8988T (cell line): ENCODE measurements at places on chromosomes 3 and 15.

- DNase-seq, result no peak
Measured at GRCh38 chr15:70159001-70159712, 61.4 kb upstream of the TLE3 start.

GRCh38 chr3:95506174-95506573 lies 1308.2 kb upstream of the EPHA6 start:
- DNase-seq, result no peak

- DNase-seq, result no peak
Measured at GRCh38 chr3:171851660-171852058, 8.5 kb downstream of the TMEM212 start.

DNA sequence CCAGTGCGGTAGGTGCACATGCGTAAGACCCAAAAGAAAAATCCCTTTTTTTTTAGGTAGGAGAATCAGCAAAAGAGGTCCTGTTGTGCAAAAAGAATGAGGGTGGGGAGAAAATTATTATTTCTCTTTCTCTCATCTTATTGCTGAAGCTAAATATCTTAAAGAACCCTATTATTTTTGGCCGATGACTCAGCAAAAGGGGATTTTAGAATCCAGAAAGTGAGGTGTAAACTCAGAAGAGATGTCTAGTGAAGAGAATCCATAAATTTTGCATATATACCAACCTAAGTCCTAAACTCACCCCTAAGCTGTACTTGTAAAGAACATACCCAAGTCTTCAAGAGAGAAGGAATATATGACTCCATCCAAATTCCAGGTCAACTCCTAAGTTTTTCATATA lies 386.3 kb upstream of the ZNF717 start:
- DNase-seq, result no peak

DNA sequence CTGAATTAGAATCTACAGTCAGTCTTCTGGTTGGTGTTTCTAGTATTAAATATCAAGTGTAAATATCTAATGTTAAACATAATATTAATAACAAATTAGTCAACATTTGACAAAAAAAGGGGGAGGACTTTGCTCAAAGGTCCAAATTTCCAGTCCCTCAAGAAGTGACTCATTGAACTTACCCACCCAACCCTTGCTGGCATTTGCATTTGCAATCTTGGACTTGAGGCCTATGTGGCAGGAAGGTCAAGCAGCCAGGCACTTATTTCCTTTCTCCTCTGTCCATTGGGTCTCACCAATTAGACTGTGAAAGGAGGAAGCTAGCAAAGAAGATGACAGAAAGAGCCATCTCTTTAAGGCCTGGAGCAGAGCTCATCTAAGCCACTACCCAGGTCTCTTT lies 174.0 kb downstream of the THRB start:
- DNase-seq, result no peak

- no peak for DNase-seq
Measured at GRCh38 chr15:56325186-56325585, 40.0 kb upstream of the TEX9 start.

DNA sequence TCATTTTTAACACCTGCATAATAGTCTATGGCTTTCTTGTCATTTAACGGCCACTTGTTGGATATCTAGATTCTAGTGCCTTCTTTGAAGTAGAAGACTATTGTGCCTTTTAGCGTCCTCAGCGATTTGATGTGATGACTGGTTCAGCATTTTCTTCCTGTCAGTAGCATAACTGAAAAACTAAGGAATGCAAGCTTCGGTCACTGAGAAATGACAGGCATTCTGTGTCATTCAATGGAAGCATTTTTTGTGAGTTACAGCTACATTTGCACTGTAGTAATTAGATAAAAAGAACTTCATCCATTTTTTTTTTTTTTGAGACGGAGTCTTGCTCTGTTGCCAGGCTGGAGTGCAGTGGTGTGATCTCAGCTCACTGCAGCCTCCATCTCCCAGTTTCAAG lies 10.3 kb downstream of the NEK11 start:
- DNase-seq, result no peak

DNA sequence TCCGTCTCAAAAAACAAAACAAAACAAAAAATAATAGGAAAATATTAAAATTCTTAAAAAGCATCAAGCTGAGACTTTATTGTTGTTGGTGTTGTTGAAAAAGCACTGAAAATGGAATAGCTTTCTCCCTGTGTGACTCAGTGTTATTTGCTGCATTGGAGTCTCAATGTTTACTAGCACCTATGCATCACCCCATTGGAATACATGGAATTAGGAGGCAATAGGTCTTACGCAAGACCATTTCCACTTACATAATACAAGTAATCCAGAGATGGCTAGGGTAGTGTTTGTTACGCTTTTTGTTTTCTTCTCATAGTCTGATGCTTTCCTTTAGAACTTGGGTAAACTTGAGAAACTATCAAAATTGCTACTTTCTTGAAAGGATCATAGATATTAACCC lies 15.2 kb downstream of the GXYLT2 start:
- DNase-seq, result peak; percentile 72

GRCh38 chr3:123258811-123259420 lies 57.2 kb downstream of the SEC22A start:
- DNase-seq, result no peak

DNA sequence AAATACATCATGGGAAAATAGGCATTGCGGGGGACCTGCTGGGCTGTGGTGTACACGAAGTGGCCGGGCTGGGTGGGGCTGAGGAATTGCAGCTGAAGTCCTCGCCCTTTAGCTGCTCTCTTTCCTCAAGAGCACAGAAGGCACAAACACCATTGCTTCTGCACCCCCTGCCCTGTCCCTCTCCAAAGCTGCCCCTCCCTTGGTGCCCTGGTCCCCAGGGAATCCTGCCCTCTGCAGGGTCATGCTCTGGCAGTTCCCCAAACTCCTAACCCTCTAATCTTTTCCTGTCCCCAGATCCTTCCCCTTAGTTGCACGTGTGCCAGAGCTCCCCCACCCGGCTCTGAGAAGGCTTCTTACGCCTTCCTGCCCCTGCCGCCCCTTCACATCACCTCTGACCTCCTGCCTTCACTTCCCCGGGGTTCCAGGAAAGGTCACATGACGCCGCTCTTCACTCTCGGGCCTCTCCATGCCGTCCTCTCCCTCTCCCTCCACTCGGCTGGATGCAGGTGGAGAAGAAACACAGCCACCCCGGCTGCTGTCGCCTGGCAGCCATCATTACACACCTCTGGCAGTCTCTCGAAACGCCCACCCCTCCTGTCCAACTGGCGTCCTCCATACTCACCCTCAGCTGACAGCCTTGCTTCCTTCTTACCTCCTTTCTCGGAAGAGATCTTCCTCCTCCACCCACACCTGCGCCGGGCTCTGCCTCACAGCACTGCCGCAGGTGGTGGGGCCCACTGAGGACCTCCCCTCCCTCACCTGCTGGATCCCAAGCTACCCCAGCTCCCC lies 6.9 kb upstream of the PCSK6 start:
- DNase-seq, result no peak

DNA sequence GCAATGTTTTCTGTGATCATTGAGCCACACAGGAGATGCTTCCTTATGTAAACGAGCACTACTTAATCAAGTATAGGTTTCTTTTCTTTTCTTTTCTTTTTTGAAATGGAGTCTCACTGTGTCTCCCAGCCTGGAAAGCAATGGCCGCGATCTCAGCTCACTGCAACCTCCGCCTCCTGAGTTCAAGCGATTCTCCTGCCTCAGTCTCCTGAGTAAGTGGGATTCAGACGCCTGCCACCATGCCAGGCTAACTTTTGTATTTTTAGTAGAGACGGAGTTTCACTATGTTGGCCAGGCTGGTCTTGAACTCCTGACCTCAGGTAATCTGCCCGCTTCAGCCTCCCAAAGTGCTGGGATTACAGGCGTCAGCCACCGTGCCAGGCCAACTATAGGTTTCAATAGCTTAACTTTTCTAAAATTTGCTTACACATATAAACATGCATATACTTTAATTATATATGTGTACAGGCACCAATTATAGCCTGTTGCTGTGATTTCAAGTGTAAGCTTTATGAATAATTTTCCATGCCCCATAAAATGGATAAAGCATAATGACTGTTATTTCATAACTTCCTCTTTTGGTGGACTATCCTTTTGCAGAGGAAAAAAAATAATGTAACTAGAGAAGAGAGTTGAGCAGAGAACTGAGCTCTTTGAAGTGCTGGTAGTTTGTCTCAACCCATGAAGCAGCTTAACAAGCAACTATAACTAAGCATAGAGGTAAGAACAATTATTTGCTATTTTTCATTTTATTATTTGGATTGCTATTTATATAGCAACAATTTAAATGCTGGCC lies 24.8 kb upstream of the MBNL1 start:
- DNase-seq, result no peak

- DNase-seq, result no peak
Measured at GRCh38 chr3:145183261-145183660, 977.7 kb downstream of the PLOD2 start.

GRCh38 chr3:124410471-124410870 lies 319.8 kb upstream of the UMPS start:
- no peak for DNase-seq

GRCh38 chr15:90619468-90619867 lies 89.7 kb downstream of the CRTC3 start:
- DNase-seq, result no peak

GRCh38 chr15:41666353-41666920 lies 6.2 kb downstream of the MGA start:
- DNase-seq, result no peak

GRCh38 chr3:31465999-31466398 lies 66.7 kb upstream of the STT3B start:
- DNase-seq, result no peak

DNA sequence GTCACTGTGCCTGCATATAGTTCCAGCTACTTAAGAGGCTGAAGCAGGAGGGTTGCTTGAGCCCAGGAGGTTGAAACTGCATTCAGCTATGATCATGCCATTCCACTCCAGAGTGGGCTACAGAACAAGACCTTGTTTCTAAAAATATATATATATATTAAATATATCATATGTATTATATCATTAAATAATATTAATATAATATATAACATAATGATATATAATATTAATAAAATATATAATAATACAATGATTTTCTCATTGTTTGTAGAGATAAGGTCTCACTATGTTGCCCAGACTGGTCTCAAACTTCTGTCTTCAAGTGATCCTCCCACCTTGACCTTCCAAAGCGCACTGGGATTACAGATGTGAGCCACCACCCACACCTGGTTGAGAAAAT lies 101.8 kb downstream of the NAALADL2 start:
- no peak for DNase-seq

DNA sequence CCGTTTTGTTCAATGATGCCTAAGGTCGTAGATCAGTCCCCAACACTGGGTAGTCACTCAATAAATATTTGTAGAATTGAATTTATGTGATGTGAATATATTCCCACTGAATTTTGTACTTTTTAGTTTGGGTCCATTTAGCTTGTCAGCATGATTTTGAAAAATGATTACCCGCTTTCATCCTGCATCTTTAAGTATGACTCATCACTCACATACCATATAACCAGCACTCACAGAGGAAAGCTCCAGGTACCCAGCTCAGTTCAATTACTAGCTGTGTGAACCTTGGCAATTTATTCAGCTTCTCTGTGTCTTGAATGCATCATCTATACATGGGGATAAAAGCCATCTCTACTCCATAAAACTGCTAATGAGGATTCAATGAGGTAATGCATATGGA lies 2.2 kb upstream of the MLF1 start:
- DNase-seq, result no peak

DNA sequence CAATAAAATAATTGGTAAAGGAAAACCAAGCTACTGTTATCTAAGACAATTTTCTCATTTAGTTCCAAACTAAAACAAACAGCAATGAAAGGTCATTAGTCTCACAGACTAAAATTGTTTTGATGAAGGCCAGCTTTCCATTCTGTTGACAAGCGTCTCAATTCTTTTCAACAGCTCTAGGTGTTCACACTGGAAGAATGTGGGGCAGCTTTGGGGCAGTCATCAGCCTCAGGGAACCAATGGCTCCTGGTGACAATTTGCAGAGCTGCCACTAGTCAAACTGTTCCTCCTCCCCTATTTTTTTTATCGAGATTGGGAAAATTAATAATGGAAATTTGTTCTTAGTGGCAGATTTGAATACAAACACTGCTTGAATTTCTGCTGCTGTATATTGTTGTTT lies 104.2 kb downstream of the MEIS2 start:
- no peak for DNase-seq

- DNase-seq, result no peak
Measured at GRCh38 chr15:42151736-42152135, 4.7 kb downstream of the PLA2G4F start.

DNA sequence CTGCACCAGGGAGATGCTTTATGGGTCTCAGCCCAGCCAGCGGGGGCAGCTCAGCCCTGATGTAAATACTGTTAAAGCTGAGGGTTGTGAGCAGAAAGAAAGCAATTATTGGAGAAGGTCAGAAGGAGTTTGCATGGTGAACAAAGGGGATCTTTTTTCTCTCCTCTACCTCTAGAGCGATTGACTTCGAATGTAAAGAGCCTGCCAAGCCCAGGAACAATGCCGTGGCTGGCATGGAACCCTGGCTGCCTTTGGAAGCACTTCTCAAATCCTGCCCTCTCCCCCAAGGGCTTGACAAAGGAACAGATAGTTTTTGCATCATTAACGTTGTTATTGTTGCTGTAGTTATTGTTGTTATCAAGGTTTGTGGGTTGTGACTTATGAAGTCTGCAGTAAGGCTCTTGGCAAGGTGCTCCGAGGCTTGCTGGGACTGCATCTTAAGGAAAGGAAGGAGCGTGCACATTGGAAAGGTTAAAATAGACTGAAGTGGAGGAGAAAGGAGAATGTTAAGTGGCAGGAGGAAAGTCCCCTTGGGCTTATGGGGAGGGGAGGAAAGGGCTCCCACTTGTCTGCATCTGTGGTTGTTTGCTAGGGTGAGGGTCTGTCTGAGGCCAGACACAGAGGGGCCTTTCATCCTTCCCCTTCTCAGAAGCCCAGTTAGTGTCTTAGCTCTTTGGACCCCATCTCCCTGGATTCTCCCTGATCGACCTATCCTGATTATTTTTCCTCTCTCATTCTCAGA lies 16.7 kb downstream of the PDIA5 start:
- no peak for DNase-seq

- DNase-seq, result no peak
Measured at GRCh38 chr15:70810916-70811578, 42.9 kb downstream of the LARP6 start.

GRCh38 chr15:85639752-85640381 lies 154.9 kb downstream of the KLHL25 start:
- DNase-seq, result no peak

DNA sequence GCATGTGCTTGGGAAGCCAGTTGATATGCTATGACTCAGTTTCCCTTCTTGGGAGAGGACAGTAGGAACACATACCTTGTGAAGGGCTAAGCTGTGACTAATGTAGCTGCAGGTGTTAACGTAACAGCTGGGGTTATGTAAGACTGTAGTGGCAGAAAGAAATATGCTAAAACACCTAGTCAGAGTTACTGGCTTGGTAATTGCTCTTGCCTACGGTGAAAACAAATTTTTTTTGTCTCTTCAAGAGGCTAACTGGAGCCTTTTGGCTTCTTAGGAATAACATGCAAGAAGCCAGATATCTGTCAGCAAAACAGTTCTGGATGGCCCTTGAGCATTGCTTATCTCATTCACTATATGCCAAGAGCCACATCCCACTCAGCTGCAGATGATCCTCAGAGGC lies 1.4 kb downstream of the MAPKBP1 start:
- DNase-seq, result no peak

GRCh38 chr15:50181969-50182218 lies at the start of gene SLC27A2:
Gene SLC27A2, plus strand, starts transcription at chr15:50182196. Its CDS starts 232 bp downstream, at chr15:50182428.
- peak; percentile 36 for DNase-seq
